ENCODE measurements at places on chromosomes 11 and 22.

- no peak for DNase-seq
Measured at GRCh38 chr11:47175746-47176327, 842 bp downstream of the ARFGAP2 start.

GRCh38 chr11:122804161-122804560 is 34.1 kb upstream of the CRTAM start:
- DNase-seq, result no peak

DNA sequence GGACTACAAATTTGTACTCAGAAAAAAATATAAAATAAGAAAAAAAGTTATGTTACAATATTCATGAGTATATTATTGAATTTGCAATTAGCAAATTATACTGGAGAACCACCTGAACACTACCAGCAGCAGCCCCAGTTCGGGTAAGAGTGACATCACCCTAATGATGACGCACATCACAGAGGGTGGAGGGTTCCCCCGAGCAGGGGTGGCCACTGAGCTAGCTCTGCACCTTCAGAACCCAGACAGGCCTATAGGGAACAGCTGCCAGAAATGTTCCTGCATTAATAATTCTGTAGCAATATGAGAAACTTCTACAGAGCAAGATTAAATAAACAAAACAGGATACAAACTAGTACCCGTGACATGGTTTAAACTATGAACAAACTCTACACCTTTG is 17.5 kb upstream of the ARAP1 start:
- no peak for DNase-seq

DNA sequence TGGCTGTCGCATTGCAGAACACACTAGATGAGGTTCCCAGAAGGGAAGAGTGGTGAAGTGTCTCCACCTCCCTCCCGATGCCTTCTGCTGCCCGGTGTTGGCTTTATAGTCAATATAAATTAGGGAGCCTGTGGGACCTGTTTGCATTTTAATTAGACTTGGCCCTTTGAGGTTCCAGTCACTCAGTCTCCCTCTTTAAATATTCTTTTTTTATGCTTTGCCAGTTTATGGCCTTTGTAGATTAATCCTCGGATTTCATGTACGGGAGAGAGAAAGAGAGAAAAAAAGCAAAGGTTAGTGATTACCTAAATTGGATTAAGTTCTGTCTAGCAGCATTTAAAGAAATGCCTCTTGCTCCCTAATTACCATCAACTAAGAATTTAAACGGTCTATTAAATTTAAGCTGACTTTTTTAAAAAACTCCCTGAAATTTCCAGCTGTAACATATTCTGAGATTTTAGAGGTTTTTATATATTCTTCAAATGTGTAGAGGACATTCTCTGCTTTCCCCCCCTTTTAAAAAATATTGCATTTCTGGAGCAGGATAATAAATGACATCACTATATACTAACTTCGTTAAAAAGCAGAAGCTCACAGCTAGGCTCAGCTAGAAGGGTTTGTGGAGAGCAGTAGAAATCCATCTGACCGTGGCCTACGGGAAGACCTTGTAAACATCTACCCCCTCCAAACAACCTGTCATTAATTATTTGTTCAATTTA is 84.4 kb downstream of the PRR5L start:
- no peak for DNase-seq

DNA sequence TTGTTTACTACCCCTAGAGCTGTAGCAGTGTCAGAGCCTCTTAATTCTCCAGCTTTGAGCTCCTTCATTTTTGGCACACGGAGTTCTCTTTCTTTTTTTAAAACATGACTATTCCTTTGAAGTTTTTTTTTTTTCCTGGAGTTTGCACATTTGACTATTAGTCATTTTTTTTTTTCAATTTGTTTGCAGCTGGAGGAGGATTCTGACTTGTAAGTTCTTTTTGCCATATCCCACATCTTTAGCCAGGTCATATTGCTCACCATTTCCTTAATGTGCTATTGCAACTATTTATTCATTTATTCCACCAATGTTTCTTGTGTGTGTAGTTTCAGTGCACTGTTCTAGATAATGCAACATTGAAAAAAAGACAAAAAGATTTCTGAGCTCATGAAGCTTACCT is 166.3 kb upstream of the ARHGAP20 start:
- DNase-seq, result no peak

GRCh38 chr11:3022982-3023381 is 30.9 kb upstream of the NAP1L4 start:
- DNase-seq, result no peak

- no peak for DNase-seq
Measured at GRCh38 chr11:44868455-44869421, 81.9 kb downstream of the TP53I11 start.

DNA sequence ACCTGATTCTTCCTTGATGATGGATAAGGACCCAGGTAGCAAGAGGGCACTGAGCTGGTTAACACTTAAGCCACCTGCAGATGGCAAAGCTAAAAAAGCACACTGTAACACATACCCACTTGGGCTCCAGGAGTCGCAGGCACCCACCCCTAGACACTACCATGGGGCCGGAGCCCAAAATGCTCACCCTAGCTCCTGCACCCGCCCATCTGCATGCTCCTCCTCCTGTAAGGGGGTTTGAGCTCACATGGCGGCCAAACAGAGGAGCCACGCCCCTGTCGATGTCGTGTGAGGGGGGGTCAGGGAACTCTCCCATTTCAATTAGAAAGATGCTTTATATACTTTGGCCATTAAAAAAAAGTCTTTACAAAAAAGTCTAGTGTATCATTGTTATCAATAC is 370.7 kb downstream of the DLG2 start:
- DNase-seq, result no peak

DNA sequence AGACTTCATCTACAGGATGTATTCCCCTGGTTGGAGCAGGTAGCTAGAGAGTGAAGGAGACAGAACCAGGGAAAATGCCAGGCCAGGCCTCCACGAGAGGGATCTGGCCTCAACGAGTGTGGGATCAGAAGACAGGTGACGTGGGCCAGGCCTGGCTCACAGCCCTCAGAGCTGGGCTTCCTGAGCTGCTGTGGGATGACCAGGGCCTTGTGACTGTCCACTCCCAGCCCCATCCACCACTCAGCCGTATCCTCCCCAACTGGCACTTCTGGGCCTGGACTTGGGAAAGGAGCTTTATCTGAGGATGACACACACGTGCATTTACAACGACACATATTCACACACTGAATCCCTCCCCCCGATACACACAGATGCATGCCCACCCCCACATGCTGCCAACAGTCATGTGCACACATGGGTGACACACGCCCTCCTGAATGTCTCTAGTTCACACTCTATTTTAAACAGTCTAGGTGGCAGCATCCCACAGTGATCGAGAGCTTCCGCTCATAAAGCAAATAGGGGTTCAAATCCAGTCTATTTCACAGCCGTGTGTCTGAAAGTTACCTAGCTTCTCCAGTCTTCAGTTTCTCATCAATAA is 93.1 kb downstream of the TP53I11 start:
- DNase-seq, result no peak

DNA sequence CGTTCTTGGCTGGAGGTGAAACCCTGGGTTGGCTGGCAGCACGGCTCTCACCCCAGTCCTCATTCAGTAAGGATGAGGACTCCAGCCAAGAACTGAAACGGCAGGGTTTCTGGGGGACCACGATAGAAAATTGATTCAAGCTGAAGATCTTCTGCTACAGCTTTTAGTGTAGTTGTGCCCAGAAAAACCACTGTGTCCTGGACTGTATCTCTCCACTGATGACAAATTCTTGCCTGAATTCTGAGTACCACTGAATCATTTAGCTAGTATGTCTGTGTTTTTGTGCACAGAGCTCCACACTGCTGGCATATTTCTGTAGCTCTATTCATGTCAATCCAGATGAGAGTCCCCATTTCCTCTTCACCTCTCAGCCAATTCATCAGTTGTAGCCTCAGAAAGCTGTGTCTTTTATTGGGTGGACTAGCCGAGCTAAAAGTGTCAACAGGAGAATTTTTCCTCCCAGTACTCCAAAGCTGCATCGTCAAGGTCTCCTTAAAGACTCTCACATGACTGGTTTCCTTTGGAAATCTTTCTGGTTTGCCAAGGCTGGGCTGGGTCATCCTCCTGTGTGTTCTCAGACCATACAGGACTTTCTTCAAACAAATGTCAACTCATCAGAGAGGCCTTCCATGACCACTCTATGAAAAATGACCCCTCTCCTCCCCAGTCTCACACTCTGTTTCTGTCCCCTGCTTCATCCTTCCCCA is 144.6 kb downstream of the LDLRAD3 start:
- DNase-seq, result no peak

GRCh38 chr22:24444251-24444650 is 16.9 kb downstream of the ADORA2A start:
- no peak for DNase-seq

DNA sequence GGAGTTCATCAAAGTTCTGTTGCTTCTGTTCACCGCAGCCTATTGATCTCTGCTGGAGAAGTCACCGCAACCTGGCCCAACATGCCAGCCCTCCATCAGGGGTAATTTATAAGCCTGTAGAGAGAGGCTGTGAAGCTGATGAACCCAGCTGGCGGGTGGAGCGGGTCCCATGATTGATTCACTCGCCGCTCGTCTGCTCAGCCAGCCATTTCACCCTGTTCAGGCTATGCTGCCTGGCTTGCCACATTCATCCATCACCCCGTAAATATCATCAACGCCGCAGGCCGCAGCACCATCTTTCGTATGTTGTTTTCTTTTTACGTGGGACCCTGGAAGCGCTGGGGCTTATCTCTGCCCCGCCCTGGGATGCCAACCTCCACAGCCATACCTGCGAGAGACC is 116.7 kb upstream of the OPCML start:
- no peak for DNase-seq

DNA sequence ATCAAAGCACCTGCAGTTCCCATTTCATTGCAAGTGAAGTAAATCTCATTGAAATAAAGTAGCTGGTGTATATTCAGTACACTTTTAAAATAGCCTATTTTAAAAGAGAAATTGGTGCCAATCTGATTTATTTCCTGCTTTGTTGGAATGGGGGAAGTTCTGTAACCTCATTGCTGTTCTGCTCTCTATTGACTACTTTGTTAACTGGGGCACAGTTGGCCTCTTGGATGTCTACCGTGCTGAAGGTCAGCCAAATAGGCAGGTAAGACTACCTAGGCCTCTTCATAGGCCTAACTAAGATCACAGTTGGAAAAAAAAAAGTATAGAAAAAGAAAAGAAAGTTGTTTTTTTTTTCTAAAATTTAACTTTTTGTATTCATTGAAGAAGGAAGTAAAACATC is 9.2 kb downstream of the CTNND1 start:
- DNase-seq, result no peak

GRCh38 chr11:94521684-94522083 is 9.4 kb downstream of the C11orf97 start:
- no peak for DNase-seq

- peak; percentile 26 for DNase-seq
Measured at GRCh38 chr11:8033305-8034105, 46.4 kb downstream of the EIF3F start.

All from stimulated activated CD8-positive, alpha-beta memory T cell treated with anti-CD3 and anti-CD28 coated beads, Interleukin-7, amount 100 ng/mL, for 1 hour (primary cell).